ENCODE measurements at places on chromosomes 12 and 14.

DNA sequence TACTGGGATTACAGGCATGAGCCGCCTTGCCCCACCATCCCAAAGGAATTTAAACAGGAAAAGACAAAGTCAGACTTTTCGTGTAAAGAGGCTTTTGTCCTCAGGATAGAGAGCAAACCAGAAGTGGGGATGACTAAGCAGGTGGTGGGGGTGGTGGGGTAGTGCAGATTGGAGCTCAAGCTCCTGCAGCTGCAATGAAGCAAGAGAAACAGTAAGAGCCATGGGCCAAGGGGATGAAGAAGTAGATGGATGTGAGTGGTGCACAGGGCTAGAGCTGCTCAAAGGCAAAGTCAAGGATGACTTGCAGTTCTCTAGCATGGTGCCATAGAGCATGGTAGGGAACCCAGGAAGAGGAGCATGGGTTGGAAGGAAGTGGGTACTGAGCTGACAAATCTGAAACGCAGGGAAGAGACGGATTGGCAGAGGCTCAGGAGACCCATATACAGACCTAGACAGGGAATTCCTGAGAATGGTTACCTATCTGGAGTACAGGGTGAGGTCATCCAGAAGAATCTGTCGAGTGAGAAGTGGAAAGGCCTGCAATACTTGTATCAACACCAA, 11.4 kb upstream of the RNF34 start:
- no peak overlapping the region for H3K27ac ChIP-seq
- DNase-seq: no peak
- no peaks in the 10 kb centered on the region for H3K36me3 ChIP-seq
- H3K27me3 ChIP-seq: no peaks in the 10 kb centered on the region
- H3K4me3 ChIP-seq: no peak overlapping the region

DNA sequence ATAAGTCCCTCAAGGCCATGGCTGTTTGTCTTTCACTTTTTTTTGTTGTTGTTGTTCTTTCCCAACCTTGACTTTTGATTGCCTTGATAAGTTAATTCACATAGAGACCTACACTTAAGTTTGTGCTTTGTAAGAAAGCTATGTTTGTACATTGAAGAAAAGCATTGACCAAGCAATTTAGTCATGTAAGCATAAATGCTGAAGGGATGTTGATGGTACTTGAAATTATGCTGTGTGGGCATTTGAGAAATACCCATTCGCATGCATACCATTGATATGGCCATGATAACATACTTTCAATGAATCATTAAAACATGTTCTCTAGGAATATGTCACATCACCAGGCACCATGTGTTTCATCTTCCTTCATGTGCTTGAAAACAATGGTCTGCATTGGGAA, 803.7 kb upstream of the TMEM132C start:
- no peak overlapping the region for H3K4me3 ChIP-seq
- no peak overlapping the region for H3K27ac ChIP-seq
- H3K27me3 ChIP-seq: peaks cover 13% of the 10 kb centered on the region
- no peak for DNase-seq
- H3K36me3 ChIP-seq: no peaks in the 10 kb centered on the region

GRCh38 chr12:53190108-53190729, 9.5 kb upstream of the CSAD start:
- no peaks in the 10 kb centered on the region for H3K27me3 ChIP-seq
- no peak for DNase-seq
- H3K4me1 ChIP-seq: peaks cover 21% of the 10 kb centered on the region

- H3K36me3 ChIP-seq: peaks cover 2% of the 10 kb centered on the region
- H3K27ac ChIP-seq: no peak overlapping the region
- peak overlapping the region; percentile 64 for H3K4me3 ChIP-seq
- DNase-seq: no peak
Measured at GRCh38 chr12:122067548-122067947, 11.0 kb upstream of the MLXIP start.

DNA sequence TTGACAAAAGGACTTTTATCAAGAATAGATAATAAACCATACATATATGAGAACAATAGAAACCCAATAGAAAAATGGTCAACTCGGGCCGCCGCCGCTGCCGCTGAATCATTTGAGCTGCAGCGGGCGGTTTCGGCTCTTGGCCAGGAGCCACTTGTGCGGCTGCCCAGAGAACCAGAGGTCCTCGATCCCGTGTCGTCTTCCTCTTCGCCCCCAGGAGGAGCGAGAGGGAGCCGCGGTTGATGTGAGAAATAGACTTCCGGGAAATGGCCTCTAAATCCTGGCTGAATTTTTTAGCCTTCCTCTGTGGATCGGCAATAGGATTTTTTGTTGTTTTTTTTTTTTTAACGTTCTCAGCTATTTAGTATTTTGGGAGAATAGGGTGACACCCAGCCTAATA, 44.8 kb downstream of the CPSF6 start:
- peak overlapping the region; percentile 61 for H3K4me3 ChIP-seq
- H3K27ac ChIP-seq: no peak overlapping the region
- H3K36me3 ChIP-seq: no peaks in the 10 kb centered on the region
- H3K4me1 ChIP-seq: peaks cover 20% of the 10 kb centered on the region
- H3K27me3 ChIP-seq: peaks cover 7% of the 10 kb centered on the region
- DNase-seq: no peak

- H3K4me1 ChIP-seq: no peaks in the 10 kb centered on the region
- H3K4me3 ChIP-seq: no peak overlapping the region
- DNase-seq: no peak
- no peaks in the 10 kb centered on the region for H3K36me3 ChIP-seq
- no peaks in the 10 kb centered on the region for H3K27me3 ChIP-seq
- H3K27ac ChIP-seq: no peak overlapping the region
Measured at GRCh38 chr12:130646716-130647370, 69.3 kb downstream of the RIMBP2 start.

GRCh38 chr12:110270125-110270962, 10.7 kb upstream of the ATP2A2 start:
- no peaks in the 10 kb centered on the region for H3K4me1 ChIP-seq
- H3K27me3 ChIP-seq: peaks cover 50% of the 10 kb centered on the region
- H3K4me3 ChIP-seq: no peak overlapping the region
- peaks cover 2% of the 10 kb centered on the region for H3K36me3 ChIP-seq
